ENCODE measurements at places on chromosomes 12 and 14.

DNA sequence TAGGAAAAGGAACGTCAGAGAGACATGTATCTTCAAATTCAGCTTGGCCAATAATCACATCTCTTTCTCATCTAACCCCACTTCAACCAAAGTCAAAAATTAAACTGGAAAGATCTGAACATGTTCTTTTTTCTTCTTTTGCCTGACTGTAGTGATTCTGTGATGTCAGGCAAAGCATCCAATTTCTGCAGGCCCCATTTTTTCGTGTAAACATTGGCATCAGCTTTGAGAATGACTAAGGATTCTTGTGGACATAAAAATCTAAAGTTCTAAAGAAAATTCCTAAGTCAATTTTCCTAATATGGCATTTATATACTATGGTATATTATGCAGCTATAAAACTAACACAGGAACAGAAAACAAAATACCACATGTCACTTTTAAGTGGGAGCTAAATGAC lies 89.1 kb downstream of the STXBP6 start:
- DNase-seq: peak; percentile 74

- no peak for DNase-seq
Measured at GRCh38 chr12:51751661-51752060, 96.9 kb downstream of the FIGNL2 start.

- DNase-seq: no peak
Measured at GRCh38 chr12:122226366-122227125, 694 bp upstream of the DIABLO start.

DNA sequence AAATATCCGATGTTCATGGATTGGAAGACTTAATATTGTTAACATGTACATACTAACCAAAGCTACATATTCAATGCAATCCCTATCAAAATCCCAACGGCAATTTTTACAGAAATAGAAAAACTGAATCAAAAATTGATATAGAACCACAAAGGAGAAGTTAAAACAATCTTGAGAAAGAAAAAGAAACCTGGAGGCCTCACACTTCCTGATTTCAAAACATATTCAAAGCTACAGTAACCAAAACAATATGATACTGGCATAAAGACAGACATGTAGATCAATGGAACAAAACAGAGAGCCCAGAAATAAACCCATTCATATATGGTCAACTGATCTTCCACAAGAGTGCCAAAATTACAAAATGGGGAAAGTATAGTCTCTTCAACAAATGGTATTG lies 5.4 kb upstream of the PELI2 start:
- DNase-seq: no peak

DNA sequence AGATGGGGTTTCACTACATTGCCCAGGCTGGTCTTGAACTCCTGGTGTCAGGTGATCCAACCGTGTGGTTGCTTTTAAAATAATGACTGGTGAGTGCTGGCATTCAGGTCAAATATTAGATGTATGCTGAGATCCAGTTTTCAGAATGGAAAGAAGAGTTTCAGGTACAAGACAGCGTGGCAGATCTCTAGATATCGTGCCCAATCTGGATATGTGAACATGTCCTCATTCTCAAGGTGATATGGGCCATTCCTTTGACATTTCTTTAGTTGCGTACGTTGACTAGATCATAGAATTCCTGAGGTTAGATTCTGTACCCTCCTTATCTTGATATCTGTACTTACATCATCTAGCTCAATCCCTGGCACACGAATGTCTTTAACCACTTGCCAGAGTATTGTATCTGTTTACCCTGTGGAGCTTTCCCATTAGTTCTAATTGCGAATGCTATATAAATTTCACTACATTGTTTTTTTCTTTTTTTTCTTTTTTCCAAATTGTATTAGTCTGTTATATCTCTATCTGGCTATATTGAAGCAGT lies 80.2 kb downstream of the ANO6 start:
- DNase-seq: no peak

DNA sequence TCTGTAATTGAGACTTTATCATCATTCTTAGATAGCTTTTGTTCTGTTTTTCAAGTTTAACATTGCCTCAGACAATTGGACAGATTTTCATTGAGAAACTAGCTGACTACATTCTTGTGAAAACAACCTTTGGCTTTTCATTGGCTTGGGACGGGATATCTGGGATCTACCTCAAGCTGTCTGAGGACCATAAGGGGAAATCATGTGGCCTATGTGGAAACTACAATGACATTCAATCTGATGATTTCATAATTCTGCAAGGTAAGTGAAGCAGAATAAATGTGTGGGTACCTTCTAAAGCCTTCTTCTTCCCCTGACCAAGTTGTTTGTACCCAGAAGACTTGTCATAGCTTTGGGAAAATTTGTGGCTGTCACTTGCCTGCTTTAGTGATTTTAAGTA lies 133.5 kb downstream of the OTOGL start:
- DNase-seq: no peak

DNA sequence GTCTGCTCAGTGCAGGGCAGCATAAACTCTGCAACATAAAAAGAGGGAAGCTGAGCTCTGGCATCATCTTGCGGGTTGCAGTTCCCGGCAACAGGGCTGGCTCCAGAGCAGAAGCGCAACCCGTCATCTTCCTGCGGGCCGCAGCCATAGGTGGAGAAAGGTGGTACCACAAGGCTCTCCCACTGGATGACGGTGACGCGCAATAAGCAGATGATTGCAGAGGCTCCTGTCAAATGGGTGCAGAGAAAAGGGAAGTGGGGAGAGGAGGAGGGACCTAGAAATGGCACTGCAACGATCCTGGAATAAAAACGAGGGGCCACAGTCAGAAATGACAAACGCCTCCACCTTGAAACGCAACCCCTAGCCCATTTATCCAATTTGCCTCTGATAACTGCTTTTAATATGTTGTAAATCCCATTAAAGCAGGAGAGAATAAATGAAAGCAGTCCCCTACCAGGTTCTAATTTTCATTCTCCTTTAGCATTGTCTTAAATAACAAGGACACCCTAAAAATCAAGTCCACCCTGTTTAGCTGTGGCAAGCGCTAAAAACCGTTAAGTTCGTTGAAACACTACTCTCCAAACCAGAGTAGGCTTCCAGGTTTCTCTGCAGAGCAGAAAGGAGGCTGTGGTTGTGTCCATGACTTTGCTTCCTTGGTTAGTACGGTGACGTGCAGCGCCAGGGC lies 30.9 kb upstream of the TUBA1C start:
- DNase-seq: no peak

GRCh38 chr14:74671789-74672188 lies 41.1 kb downstream of the AREL1 start:
- DNase-seq: peak; percentile 62

DNA sequence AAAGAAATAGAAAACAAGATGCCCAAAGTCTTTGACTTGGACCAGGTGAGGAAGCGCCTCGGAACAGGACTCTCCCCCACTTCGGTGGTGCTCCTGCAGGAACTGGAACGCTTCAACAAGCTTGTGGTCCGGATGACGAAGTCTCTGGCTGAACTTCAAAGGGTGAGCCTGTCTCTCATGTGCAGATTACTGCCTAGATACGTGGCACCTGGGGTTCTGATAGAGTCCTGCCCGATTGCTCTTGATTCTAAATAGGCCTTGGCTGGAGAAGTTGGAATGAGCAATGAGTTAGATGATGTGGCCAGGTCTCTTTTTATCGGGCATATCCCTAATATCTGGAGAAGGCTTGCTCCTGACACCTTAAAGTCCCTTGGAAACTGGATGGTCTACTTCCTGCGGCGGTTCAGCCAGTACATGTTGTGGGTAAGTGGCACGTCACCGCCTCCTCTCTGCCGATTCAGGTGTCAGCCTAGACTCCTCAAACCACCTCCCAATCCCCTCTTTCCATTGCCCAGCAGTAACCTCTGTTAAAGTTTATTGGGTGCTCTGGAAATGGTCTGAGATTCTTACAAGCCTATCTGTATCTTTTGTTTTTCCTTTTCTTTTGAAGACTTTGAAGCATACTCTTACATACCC lies 40.8 kb downstream of the CCDC92 start:
- DNase-seq: no peak

DNA sequence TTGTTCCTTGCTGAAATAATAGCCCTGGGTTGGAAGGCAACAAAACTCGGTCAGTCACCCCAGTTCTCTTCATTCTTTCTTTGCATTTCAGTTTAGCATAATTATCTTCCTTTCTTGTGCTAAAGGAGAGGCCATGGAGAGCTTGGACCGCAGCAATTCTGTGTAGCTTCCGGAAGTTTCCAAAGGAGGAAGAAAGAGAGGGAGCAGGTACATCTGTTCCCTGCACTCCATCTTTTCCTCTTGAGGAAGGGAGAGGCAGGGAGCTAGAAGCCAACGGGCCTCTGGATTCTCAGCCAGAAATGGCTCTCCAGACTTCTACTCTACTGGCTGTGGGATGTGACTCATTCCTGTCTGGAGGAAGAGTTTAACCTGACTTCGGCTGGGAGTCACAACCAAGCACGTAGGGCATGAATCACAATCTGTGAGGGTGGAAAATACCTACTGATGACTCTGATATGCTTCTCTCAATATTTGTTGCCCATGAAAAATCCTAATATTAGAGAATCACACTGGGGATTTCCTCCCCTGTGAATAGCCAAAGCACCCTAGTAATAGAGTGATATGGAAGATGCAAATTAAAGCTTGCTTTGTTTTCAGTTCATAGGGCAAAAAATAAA lies 17.0 kb downstream of the ANO6 start:
- DNase-seq: peak; percentile 97

GRCh38 chr14:61636291-61636690 lies 59.0 kb upstream of the HIF1A start:
- no peak for DNase-seq

DNA sequence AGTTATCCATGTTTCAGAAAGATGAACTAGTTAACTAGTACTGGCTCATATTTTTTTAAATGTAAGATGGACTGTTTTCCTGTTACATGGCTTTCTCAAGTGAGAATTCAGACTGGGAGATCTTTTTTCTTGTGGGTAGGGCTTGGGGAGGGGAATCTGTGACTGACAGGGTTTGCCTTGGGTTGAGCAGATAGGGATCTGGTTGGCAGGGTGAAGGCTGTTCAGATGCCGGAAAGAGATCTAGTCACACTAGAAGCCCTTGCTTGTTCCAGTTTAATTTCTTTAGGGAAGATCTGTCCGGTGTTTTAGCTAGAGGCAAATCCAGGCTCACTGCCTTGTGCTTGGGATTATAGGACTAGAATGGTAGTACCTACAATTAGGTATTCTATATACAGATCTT lies 63.2 kb downstream of the FBXO33 start:
- DNase-seq: no peak

- DNase-seq: no peak
Measured at GRCh38 chr14:50790589-50790988, 40.4 kb downstream of the NIN start.

- no peak for DNase-seq
Measured at GRCh38 chr12:132384916-132385774, 55.8 kb upstream of the GALNT9 start.

GRCh38 chr14:70004791-70005190 lies 125.6 kb downstream of the SMOC1 start:
- no peak for DNase-seq

Measured in fibroblast of skin of right quadriceps (primary cell).